ENCODE measurements at places on chromosomes 7 and 10.
A peak's percentile ranks its signal among the peaks of the same experiment; 100 is the strongest.

DNA sequence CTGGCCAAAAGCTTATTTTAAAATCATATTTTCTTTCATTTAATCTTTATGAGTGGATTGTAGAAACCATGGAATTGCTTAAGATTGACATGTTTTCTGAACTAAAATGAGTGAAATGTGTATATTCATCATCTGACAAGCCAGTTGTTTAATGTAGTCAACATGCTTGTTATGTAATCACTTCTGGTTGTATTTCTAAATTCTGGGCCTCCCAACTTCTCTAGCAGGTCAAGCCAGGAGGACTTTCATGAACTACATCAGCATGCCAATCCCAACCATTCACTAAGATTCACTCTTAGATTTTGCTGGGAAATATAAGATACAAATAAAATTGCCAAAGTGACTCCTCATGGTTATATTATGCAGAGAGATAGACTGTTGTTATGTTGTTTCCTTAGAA lies 21.1 kb upstream of the MAP3K8 start:
- DNase-seq, result no peak

DNA sequence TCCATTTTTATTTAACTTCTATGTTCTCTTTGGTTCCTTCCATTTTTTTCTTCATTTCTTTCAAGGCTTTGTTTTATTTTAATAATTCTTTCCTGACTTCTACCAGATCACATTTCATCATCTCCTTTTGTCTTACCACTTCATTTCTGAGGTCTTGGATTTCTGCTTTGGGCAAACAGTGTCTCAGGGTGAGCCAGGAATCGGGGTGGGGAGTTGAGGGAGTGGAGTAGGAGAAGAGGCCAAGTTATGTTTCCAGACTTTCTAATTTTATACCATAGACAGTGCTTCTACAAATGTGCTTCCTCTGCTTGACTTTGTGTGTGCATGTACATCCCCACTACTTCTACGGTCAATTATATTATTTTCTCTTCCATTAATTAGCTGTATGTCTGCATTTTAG lies 112.1 kb downstream of the PRKG1 start:
- DNase-seq, result no peak

DNA sequence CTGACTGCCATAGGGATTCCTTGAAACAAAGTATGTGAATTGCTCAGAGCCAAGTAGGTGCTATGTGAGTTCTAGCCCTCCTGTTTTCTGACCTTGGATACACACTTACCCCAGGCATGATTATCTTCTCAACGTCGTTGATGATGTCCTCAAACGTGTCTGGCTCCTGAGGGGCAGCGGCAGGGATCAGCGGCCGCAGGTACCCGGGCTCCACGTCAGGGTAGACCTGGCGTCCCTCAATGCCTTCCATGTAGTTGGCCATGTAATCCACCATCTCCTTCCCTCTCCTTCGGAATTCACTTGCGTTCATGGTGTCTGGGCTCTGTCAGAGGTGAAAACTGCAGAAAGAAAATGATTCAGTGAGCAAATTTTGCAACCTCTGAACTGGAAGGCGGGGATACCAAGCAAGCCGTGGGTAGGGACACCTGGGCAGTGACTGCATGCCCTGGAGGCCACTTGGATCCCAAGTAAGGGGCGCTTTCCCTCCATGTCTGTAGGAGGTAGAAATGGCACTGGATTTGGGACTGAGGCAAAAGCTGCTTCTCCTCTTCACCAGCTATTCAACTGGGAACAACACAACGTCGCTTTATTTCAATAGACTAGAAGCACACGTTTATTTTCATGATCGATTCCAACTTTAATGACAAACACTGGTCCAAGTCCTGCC lies 21.3 kb downstream of the DDC start:
- no peak for DNase-seq

GRCh38 chr10:21337171-21337792 lies 188.2 kb downstream of the SKIDA1 start:
- no peak for DNase-seq

GRCh38 chr7:74466196-74466813 lies 12.6 kb downstream of the GTF2IRD1 start:
- peak; percentile 67 for DNase-seq

- DNase-seq, result peak; percentile 13
These were observed 53.0 kb downstream of the ASNS start for GRCh38 chr7:97819161-97819560.

DNA sequence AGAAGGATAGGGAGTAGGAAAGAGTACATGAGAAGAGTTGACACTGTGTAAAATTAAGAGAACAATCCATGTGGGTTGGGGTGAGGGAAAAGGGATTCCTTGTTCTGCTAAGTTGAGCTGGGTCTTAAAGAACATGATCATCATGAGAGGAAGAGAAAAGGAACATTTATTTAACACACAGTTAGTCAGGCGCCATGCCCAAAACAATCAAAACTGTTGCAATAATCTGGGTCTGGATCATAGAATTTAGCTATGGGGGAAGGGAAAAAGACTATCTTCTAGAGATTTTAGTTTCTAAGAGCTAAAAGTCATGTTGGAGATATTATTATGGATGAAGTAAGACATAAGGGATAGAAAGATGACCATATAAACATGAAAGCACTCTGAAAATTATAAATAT lies 178.9 kb downstream of the SEM1 start:
- DNase-seq, result no peak

DNA sequence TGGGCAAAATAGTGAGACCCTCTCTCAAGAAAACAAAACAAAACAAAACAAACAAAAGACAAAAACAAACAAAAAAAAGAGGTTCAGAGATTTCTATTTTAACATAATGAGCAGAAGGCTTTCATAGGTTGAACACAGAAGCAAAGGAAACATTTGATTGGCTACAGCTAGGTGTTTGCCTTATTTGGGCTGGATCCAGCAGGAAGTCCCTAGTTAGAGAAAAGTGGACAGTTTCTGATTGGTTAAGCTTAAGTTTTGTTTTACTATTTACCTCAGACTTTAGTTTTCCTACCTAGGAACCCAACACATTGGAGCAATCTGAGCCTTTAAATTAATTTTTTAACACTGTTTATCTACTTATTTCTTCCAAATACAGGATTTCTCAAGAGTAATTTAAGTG lies 566.5 kb upstream of the PCDH15 start:
- DNase-seq, result no peak

DNA sequence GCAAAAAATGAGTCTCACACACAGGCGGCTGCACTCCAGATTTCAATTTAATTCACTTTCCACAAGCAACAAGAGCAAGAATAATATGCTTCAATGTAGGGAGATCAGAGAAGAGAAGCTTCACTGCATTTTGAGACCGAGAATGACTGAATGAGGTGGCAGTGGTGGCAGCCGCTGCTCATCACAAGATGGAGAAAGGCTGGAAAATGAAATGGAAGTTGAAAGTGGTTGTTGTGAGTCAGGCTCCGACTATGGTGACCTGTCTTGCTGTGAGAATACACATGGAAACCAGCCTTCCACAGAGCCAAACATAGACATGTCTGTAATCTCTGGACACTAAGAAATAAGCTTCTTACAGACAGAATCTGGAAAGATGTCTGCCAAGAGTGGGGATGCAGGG lies 499.6 kb upstream of the LRRN3 start:
- no peak for DNase-seq

- DNase-seq, result peak; percentile 13
These were observed 36.5 kb upstream of the PDZD8 start for GRCh38 chr10:117411479-117412399.

DNA sequence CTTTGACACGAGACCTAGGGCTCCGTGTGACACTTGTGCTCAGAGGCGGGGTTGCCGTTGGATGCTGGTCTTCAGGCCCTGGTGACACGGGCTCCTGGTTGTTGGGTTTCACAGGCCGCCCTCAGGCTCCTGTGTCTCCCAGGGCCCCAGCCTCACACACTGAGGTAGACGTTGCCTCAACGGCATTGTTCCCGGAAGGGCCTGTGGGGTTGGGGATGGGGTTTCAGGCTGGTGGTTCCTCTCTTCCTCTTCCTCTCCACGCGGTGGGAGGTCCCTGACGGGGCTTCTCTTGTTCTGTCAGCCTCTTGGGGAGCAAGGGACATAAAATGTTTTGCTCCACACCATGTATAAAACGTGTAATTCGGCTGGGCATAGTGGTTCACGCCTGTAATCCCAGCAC lies 125.1 kb downstream of the TRRAP start:
- no peak for DNase-seq

Data from NCI-H1417 (cell line).